ENCODE measurements at places on chromosomes 5 and 9. TPM values are rescaled to one million over a fixed set of nuclear protein-coding genes. Genes with fewer than 3 reads are reported as not detected.

TRIM36 gene
- 0.57 TPM for total RNA-seq

DMRT3 gene
- total RNA-seq: not detected

TAF11L10 gene
- not detected for total RNA-seq

SPOCK1 gene
- 106 TPM for total RNA-seq

PTGER4 gene
- total RNA-seq: 12.1 TPM

ADAMTS2 gene
- 27.1 TPM for total RNA-seq
